Esophagus muscularis mucosa (tissue), 4 donors: ENCODE measurements at places on chromosomes 11 and 22.
A peak's percentile ranks its signal among the peaks of the same experiment; 100 is the strongest.

GRCh38 chr11:128151338-128151737 is 436.0 kb downstream of the ETS1 start:
- no peak for DNase-seq

DNA sequence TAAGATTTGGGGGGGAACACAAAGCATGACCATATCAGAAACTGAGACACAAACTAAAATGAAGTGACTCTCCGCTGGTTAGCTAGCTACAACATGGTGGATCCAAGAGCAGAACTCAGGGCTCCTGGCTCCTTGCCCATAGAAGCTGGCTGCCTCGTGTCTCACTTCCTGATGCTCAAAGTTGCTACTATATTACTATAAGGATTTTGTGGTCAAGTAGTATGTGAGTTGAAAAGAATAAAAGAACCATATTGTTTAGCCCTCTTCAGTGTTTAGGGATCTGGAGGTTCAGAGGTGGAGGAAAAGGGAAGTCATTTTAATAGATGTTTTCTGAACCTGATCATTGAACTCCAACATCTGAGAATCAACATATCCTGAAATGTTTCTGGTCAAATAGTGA is 16.9 kb upstream of the SIK2 start:
- DNase-seq, result no peak

DNA sequence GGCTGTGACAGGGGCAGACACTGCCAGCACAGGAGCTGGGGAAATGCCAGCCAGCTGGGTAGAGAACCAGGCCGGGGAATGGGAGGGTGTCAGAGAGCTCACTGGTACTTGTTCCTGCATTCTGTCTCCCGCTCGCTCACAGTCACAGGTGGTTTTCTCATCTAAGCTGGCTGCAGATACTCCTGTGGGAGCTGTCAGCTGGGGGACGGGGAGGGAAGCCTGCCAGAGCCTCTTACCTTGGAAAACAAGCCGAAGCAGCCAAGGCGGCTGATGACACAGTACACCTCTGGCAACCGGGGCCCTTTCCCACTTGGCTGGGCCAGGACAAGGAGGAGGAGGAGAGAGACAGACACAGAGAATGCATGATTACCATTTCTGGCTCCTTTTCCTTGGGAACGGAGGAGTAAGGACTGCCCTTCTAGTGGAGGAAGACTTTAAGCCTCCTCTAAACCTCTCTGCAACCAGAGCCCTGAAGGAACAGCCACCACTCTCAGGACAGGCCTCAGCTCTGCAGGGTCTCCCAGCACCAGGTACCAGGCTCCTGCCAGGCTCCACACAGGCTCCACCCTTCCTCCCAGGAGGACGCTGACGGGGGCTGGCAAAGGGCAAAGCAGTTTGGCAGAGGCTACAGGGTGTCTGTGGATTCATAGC is 25.1 kb downstream of the RPL27A start:
- DNase-seq, result peak; percentile 96

GRCh38 chr11:87039371-87039770 is 1.6 kb downstream of the TMEM135 start:
- DNase-seq, result no peak

- no peak for DNase-seq
Observed at GRCh38 chr11:106197438-106197837, 120.0 kb downstream of the AASDHPPT start.

DNA sequence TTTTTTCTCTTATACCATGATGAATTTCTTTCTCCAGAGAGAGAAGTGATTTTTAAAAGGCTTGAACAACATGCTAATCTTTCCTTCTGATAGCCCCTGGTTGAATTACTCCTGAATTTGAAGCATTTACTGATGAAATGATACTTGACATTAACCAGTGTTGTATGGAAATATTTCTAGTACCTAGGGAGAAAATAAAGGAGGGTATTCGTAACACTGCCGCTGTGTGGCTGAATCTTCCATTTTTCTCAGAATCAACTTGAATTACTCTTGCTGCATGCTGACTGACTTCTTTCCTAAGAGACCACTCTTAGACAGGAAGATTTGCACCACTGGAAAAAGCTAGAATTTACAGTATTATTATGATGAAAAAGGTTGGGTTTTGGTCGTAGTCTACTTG is 118.3 kb downstream of the FAT3 start:
- DNase-seq, result no peak

- no peak for DNase-seq
Observed at GRCh38 chr11:17188675-17189074, 19.1 kb downstream of the PIK3C2A start.

DNA sequence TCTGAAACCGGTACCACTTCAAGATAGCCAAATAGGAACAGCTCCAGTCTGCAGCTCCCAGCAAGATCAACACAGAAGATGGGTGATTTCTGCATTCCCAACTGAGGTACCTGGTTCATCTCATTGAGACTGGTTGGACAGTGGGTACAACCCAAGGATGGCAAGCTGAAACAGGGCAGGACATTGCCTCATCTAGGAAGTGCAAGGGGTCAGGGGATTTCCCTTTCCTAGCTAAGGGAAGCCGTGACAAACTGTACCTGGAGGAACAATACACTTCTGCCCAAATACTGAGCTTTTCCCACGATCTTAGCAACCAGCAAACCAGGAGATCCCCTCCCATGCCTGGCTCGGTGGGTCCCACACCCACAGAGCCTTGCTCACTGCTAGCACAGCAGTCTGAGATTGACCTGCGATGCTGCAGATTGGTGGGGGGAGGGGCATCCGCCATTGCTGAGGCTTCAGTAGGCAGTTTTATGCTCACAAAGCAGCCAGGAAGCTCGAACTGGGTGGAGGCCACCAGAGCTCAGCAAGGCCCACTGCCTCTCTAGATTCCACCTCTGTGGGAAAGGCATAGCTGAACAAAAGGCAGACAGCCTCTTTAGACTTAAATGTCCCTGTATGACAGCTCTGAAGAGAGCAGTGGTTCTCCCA is 59.9 kb upstream of the C11orf58 start:
- DNase-seq, result no peak

- DNase-seq, result no peak
Observed at GRCh38 chr11:68845351-68846002, 3.8 kb upstream of the CPT1A start.

DNA sequence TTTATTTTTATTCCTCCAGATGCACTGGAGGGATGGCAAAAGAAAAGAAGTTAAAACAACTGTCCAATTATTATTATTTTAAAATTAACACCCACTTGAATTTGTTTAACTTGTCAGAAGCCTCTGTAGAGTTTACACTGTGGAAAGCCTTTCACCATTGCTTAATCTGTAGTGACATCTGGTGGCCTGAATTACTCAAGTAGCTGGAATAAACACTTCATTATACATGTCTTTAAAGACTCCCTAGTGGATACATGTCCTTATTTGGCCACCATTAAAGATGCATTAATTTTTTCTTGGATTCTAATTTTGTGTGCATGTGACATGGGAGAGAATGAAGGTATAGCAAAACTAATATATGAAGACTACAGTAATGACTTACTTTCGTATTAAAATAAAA is 1496.5 kb downstream of the FAM181B start:
- DNase-seq, result no peak

- no peak for DNase-seq
Observed at GRCh38 chr22:41910050-41911000, 4.5 kb downstream of the SHISA8 start.

- no peak for DNase-seq
Observed at GRCh38 chr11:32072872-32073643, 17.8 kb upstream of the RCN1 start.

GRCh38 chr22:24437741-24438328 is 10.4 kb downstream of the ADORA2A start:
- DNase-seq, result no peak

DNA sequence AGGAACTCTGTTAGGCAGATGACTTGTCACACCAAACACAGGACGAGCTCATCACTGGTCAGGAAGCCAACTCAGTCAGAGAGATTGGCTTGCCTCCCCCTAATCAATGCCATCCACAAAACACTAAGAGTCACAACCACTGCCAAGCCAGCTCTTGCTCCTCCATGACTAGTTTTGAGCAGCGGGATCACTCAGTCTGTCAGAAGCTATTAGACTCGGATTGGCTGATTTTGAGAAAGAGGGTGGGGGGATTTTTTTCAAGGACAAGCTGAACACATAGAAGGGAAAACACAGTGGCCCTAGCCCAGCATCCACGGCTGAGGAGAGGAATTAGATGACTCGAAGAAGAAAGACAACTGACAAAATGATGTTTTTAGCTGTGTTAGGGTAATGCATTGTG is 55.9 kb downstream of the SEZ6L start:
- no peak for DNase-seq

DNA sequence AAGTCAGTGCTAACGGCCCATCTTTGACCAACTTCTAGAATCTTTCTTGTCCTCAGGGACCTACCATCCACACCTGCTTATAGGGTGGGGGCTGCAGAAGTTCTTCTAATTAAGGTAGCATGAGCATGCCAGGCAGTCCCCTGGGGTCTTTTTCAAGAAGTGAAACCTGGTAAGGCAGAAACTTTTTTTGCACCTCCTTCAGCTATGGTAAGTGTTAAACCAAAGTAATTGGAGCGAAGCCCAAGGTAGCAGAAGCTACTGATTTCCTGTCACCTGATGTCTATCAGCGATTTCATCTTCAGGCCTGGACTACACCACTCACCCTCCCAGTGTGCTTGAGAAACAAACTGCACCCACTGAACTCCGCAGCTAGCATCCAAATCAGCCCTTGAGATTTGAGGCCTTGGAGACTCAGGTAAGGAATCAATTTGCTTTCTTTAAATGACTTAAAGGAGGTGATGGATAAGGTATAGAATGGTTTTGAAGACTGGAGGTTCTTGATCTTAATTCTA is at the start of gene MS4A1:
TSS of gene MS4A1 (plus strand) at position 317 of the 512 bp plus-strand sequence. CDS start 6,528 bp downstream, outside the sequence.
- DNase-seq, result no peak

- DNase-seq, result no peak
Observed at GRCh38 chr11:114678125-114679036, at the start of gene NXPE2. NXPE2 (plus strand) TSS chr11:114678527; CDS start chr11:114678576, 49 bp downstream.

GRCh38 chr22:32714458-32715430 is 86.8 kb upstream of the TIMP3 start:
- no peak for DNase-seq

DNA sequence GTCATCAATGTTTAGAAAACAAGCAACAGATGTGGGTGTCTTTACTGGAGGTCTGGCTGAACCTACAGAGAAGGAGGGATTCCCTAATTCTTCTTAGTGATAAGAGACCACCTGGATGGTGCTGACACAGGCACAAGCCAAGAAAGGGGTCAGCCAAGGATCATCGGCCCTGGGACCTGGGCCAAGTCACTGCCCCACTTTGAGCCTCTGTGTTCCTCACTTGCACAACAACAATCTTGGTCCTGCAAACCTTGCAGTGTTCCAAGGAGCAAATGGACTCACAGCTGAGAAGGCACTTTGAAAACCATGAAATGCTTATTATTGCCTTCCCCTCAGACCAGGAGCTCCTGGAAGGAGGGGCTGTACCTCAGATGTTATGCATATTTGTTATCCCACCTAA is 7.0 kb upstream of the KCNE3 start:
- no peak for DNase-seq

GRCh38 chr11:27041141-27041899 is 705 bp downstream of the BBOX1 start:
- no peak for DNase-seq

DNA sequence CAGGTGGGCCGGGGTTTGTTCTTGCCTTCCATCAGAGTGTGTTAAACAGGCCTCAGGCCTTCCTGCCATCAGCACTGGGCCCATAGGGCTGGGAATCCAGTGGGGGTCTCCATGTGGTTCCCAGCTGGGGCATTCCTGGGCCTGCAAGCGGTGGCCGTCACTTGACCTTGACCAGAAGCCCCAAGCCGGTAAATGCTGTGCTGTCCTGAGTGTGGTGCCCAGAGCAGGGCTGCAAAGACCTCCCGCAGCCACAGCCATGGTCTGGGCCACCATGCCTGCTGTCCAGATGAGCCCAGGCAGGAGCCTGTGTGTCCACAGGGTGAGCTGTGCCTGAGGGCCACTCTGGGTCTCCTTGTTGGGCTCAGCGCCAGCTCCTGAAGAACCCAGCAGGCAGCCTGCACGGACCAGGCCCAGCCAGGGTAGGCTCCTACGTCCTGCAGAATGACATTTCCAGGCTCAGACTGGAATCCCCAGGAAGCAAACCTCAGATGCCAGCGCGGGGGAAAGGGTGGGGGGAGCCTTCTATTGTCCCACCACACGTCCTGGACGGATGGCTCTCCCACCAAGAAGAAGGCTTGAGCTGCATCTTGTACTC is 117.3 kb downstream of the KCNQ1OT1 start:
- DNase-seq, result no peak

GRCh38 chr11:110971140-110971539 is 258.9 kb upstream of the ARHGAP20 start:
- no peak for DNase-seq

- DNase-seq, result no peak
Observed at GRCh38 chr11:88739524-88739923, 326.3 kb downstream of the GRM5 start.

GRCh38 chr11:100709233-100709957 is 22.3 kb downstream of the ARHGAP42 start:
- no peak for DNase-seq

DNA sequence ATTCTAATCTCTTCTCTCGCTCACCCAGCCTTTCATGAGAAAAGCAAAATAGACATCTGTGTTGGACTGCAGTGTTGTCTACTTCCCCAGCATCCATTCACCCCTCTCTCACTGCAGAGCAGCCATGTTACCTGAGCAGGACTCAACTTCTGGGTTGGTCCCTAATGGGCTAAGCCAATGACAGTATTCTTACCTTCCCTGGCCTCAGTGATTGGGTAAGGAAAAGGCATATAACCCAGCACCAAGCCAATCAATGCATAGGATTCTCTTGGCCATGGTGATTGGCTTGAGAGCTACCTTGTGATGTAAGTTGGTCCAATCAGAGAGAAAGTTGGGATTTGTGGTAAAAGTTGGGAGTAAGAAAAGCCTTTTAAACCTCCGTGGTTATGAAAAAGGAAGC is 99.8 kb upstream of the NECTIN1 start:
- DNase-seq, result no peak
